Right atrium auricular region (tissue), 2 donors: ENCODE measurements at places on chromosomes 5 and 9. TPM values are rescaled to one million over a fixed set of nuclear protein-coding genes. Genes with fewer than 3 reads are reported as not detected.

The LIX1 gene
- total RNA-seq = not detected

The GRXCR2 gene
- 0.24 TPM for total RNA-seq

DNA sequence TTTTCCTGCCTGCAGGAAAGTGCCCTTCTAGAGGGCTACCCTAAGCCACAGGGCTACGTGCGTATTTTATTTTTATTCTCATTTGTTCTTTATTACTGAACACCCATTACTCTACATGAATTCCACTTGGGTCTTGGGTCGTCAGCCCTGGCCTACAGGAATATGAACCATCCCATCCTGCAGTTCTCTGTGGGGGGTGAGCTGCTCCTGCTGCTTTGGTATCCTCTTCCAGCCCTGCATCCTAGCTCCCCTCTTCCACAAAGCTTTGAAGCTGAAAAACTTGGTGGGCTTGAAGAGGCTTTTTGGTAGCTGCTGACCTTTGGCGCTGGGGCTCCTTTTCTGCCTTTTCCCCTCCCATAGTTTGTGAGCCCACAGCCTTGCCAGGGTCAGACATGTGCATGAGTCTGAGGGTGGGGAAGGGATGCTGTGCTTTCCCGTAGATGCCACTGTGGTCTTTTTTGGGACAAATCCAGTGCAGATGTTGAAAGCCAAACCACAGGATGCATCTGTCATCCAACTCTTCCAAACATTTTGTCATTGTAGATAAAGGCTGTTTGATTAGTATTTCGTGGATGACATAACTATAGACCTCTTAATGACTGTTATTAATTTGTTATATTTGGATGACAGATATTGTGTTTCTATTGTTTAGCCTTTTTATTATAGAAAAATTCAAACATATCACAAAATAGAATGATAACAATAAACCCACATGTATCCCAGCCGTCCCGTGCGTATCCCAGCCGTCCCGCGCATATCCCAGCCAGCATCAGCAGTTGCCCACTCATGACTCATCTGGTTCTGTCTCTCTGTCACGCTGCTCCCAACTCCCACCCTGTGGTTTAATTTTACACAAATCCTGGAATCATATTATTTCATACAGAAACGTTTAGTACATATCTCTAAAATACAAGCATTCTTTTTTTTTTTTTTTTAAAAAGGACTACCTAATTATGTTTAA is 43.9 kb downstream of the SLC46A2 start:
- no peak overlapping the region for H3K4me3 ChIP-seq
- H3K36me3 ChIP-seq = peaks cover 12% of the 10 kb centered on the region
- no peaks in the 10 kb centered on the region for H3K27me3 ChIP-seq
- DNase-seq = no peak
- H3K4me1 ChIP-seq = no peaks in the 10 kb centered on the region
- no peak overlapping the region for H3K27ac ChIP-seq

DNA sequence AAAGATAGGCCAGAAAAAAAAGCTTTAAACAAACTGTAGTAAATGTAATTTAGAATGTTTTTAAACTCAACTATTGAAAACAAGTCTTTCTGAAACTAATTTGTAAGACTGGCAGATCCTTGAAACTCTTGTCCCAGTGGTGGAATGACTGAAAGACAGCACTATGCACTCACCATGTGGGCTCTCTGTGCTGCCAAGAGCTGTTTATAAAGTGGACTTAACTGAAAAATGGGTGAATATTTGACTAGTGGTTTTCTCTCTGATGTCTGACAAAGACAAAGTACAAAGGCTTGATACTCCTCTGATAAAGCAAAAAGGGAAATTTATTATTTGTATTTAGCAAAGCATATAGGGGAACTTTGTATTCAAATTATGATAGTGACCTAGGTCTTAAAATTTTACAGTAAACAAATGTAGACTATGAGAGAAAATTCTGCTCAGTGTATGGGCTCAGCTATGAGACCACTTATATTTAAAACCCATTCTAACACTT is 635.4 kb downstream of the NR2F1-AS1 start:
- no peak overlapping the region for H3K27ac ChIP-seq
- no peak overlapping the region for H3K4me3 ChIP-seq
- no peak for DNase-seq

DNA sequence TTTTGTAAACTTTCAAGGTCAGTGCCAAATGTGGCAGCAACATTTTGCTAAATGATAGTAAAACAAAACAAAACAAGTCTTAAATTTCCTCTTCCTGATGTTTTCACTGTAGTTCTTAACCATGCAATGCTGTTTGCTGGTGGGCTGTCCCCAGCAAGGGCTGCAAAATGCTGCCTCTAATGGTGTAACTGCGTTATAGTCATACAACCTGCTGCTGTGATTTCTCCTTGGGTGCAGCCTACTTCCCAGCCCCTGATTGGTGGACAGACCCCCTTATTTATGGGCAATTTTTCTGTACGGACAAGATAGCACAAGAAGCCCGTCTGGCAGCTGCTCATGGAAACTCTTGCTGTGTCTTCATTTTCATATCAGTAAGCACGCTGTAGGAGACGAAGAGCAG is 26.6 kb upstream of the PIP5K1B start:
- no peaks in the 10 kb centered on the region for H3K4me1 ChIP-seq
- no peaks in the 10 kb centered on the region for H3K36me3 ChIP-seq
- H3K27ac ChIP-seq = no peak overlapping the region
- no peak for DNase-seq

DNA sequence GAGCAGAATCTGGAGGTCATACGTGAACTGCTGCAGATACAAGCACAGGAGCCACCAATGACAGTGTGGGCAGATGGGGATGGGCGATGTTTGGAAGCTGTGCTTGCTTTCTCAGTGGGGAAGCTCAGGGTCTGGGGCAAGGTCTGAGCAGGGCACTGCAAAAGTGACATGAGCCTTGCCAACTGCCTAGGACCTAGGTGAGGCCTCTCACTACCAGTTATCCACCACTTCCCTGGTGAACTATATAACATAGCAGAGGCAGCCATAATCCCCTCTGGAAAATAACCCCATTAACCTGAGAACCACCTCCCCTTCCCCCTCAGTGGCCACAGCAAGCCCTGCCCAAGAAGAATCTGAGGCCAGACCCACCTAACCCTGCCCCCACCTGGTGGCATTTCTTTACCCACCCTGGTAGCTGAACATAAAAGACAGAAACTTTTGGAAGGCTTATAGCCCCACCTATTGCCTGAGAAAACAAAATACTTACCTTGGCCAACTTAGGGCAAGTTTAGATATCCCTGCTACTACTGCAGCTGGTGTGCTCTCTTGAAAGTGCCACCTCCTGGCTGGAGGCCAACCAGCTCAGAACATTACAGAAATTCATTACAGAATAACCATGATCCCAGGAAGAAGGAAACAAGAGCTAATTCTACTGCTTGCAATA is 18.8 kb upstream of the SPEF2 start:
- H3K4me1 ChIP-seq = no peaks in the 10 kb centered on the region
- H3K4me3 ChIP-seq = no peak overlapping the region
- no peak for DNase-seq
- no peaks in the 10 kb centered on the region for H3K27me3 ChIP-seq

GRCh38 chr9:80292231-80292630 is 720.5 kb downstream of the TLE4 start:
- no peaks in the 10 kb centered on the region for H3K36me3 ChIP-seq
- no peak overlapping the region for H3K27ac ChIP-seq
- H3K4me1 ChIP-seq = no peaks in the 10 kb centered on the region

The TPPP gene
- total RNA-seq = 12.2 TPM

The RASEF gene
- total RNA-seq = 0.16 TPM

DNA sequence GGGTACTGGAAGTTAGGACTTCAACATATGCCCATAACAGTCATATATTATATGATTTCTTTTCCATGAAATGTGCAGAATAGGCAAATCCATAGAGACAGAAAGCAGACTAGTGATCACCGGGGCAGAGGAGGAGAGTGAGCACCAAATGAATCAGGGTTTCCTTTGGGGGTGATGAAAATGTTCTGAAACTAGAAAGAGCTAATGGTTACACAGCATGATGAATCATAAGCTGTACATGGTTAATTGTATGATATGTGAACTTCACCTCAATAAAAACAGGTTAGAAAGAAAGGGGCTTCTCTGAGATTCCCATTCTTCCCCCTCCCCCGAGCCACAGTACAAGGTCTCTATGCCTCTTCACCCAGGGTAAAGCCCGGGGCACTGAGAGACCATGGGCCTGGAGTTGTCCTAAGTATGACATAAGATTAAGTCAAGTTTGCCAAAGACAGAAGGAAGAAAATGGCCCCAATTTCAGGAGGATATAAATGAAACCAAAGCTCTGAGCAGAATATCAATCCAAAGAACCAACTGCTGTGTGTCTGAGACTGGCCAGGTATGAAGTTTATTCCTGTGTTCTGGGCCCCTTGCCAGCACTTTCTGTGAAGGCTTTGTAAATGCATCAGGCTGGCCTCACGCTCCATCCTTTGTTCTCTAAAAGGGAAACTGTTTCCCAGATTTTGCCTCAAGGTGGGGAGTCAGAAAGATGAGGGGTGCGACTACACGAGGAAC is 243.8 kb downstream of the CDK5RAP2 start:
- no peaks in the 10 kb centered on the region for H3K36me3 ChIP-seq
- H3K27ac ChIP-seq = no peak overlapping the region
- H3K4me1 ChIP-seq = no peaks in the 10 kb centered on the region
- H3K4me3 ChIP-seq = no peak overlapping the region
- no peaks in the 10 kb centered on the region for H3K27me3 ChIP-seq

- no peak overlapping the region for H3K27ac ChIP-seq
- H3K36me3 ChIP-seq = no peaks in the 10 kb centered on the region
- DNase-seq = no peak
- H3K4me1 ChIP-seq = no peaks in the 10 kb centered on the region
Measured at GRCh38 chr9:447230-448025, 232.8 kb downstream of the DOCK8 start.

- H3K27ac ChIP-seq = no peak overlapping the region
- no peaks in the 10 kb centered on the region for H3K4me1 ChIP-seq
- DNase-seq = no peak
- H3K27me3 ChIP-seq = no peaks in the 10 kb centered on the region
Measured at GRCh38 chr5:13412040-13412595, 532.4 kb downstream of the DNAH5 start.

GRCh38 chr5:135085133-135085935 is 51.3 kb upstream of the PITX1 start:
- no peak for DNase-seq
- H3K27me3 ChIP-seq = no peaks in the 10 kb centered on the region
- H3K4me1 ChIP-seq = no peaks in the 10 kb centered on the region
- H3K27ac ChIP-seq = no peak overlapping the region
